ENCODE measurements at places on chromosomes 3 and 15. TPM values are rescaled to one million over a fixed set of nuclear protein-coding genes. Genes with fewer than 3 reads are reported as not detected.

The CHL1 gene
- not detected for total RNA-seq

The ABHD2 gene
- total RNA-seq = 99.8 TPM

- H3K4me3 ChIP-seq = no peak overlapping the region
- H3K27me3 ChIP-seq = no peaks in the 10 kb centered on the region
- no peaks in the 10 kb centered on the region for H3K4me1 ChIP-seq
- no peak overlapping the region for H3K27ac ChIP-seq
Measured at GRCh38 chr15:87866961-87867360, 389.6 kb downstream of the NTRK3 start.

- no peaks in the 10 kb centered on the region for H3K4me1 ChIP-seq
- H3K4me3 ChIP-seq = no peak overlapping the region
- DNase-seq = no peak
- no peaks in the 10 kb centered on the region for H3K36me3 ChIP-seq
- H3K27ac ChIP-seq = no peak overlapping the region
Measured at GRCh38 chr15:91231703-91232102, 131.6 kb downstream of the SV2B start.

DNA sequence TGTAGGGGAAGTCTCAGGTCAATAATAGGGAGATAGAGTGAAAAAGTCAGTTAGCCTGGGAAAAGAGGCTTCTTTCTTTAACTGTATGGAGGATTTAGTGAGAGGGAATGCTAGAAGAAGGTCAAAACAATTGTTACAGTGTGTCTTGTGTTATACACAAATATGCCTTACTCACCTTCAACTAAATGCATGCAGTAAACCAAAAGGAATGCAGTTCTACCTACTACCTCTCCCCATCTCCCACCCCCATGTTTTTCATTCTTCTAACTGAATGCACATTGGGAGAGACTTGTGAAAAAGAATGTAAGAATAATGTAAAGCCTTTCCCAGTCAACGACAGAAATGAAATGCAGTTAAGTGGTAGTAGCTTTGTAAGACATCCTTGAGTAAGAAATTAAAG lies 33.8 kb downstream of the CCDC66 start:
- no peaks in the 10 kb centered on the region for H3K27me3 ChIP-seq
- DNase-seq = no peak
- H3K27ac ChIP-seq = no peak overlapping the region
- H3K4me3 ChIP-seq = no peak overlapping the region
- H3K36me3 ChIP-seq = peaks cover 22% of the 10 kb centered on the region

DNA sequence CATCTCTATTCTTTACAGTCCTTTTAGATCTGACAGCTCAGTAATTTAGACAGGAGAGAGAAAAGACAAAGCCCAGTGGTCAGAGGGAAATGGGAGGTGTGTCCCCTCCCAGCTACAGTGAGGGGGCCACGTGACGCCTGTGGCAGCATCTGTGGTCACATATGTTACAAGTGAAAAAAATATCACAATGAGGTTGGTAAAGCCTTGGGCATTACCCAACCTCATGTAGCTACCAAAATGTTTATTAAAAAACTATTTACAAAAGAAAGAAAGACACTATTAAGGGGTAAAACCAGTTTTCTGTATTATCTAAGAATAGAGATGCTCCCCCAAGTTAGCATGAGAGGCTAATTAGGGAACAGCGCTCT lies 42.9 kb upstream of the PLCL2 start:
- no peak overlapping the region for H3K27ac ChIP-seq
- no peak for DNase-seq
- no peak overlapping the region for H3K4me3 ChIP-seq
- H3K27me3 ChIP-seq = peaks cover 2% of the 10 kb centered on the region
- no peaks in the 10 kb centered on the region for H3K36me3 ChIP-seq

Data from K562 (cell line).